D341Med (cell line): ENCODE measurements at places on chromosomes 16 and 17.
A peak's percentile ranks its signal among the peaks of the same experiment; 100 is the strongest.

GRCh38 chr17:3539881-3540540 is 17.6 kb downstream of the TRPV3 start:
- DNase-seq, result peak; percentile 1

GRCh38 chr17:65824901-65825300 is 263.5 kb upstream of the AXIN2 start:
- DNase-seq, result no peak

- DNase-seq, result no peak
Observed at GRCh38 chr17:66533572-66533971, 231.2 kb downstream of the PRKCA start.

DNA sequence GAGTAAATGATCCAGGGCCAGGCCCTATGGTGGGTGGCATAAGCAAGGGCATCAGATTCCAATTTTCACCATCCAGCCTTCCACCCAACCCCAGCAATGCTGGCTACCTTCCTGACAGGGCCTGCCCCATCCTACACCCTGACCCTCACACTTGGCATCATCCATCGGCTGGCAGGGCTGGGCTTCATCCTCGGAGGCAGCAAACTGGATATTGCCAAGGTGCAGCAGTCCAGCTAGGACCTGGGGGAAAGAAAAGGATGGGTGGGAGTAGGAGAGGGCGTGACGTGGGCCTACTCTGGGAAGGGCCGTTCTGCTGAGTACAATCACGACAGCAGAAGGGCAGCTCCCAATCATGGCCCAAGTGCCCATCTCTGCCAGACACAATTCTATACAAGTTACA is 23.5 kb downstream of the MYO19 start:
- peak; percentile 32 for DNase-seq

GRCh38 chr17:75720656-75721462 is at the start of gene ITGB4:
TSS of gene ITGB4 (plus strand) at chr17:75721459. CDS start at chr17:75724704, 3,245 bp downstream.
- DNase-seq, result peak; percentile 81

DNA sequence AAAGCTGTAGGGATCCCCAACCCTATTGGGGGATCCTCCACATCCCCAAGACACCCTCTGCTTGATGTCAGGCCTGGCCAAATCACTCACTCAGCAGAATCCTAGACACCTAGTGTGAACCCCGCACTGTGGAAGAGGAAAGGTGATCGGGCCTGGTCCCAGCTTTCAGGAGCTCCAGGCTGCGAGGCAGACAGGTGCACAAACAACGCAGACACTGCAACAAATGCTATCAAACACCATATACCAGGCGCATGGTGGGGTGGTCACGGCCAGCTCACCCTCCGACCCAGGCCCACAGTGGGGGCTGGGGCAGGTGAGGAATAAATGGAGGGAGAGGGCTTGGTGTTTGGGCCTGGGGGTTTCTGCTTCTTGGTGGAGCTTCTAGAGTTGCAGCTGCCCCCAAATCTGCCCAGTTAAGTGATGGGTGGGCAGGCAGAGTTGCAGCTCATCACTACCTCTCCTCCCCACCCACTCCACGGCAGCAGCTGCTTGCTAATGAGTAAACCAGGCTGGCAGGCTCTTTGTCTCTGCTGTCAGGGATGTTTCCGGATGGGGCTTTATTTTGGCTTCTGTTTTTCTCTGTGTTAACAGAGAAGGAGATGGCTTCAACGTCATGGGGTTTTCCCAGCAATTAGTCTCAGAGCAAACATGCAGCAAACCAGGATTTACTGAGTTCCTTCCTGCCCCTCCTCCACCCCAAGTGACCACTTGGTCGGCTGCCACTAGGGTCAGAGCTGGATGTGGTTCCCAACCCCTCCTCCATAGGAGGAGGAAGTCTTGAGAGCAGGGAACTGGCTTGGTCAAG is 46.6 kb downstream of the PECAM1 start:
- no peak for DNase-seq

GRCh38 chr17:14454746-14455145 is 153.9 kb downstream of the HS3ST3B1 start:
- DNase-seq, result no peak

DNA sequence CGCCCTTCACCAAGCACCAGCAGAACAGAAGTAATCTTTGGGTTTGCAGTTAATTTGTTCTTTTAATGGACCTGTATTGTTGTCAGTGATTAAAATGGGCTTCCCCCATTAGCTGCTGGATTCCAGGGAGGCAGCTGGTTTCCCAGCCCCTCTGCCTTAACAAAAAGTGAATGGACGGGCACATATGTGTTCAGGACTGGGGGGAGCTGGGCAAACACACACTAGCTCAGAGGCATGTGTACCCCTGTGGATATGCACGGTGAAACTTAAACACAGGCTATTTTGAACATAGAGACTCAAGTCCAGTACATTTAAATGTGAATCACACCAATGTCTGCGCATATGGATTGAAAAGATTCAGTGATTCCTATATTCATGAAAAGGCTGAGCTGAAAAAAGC is 25.5 kb upstream of the TMEM132E start:
- DNase-seq, result no peak

- DNase-seq, result peak; percentile 75
Observed at GRCh38 chr16:678858-679813, 1.1 kb upstream of the STUB1 start.

- no peak for DNase-seq
Observed at GRCh38 chr17:3475812-3476610, at the start of gene ASPA. TSS of gene ASPA (plus strand) at chr17:3475997. CDS start at chr17:3476160, 163 bp downstream.

DNA sequence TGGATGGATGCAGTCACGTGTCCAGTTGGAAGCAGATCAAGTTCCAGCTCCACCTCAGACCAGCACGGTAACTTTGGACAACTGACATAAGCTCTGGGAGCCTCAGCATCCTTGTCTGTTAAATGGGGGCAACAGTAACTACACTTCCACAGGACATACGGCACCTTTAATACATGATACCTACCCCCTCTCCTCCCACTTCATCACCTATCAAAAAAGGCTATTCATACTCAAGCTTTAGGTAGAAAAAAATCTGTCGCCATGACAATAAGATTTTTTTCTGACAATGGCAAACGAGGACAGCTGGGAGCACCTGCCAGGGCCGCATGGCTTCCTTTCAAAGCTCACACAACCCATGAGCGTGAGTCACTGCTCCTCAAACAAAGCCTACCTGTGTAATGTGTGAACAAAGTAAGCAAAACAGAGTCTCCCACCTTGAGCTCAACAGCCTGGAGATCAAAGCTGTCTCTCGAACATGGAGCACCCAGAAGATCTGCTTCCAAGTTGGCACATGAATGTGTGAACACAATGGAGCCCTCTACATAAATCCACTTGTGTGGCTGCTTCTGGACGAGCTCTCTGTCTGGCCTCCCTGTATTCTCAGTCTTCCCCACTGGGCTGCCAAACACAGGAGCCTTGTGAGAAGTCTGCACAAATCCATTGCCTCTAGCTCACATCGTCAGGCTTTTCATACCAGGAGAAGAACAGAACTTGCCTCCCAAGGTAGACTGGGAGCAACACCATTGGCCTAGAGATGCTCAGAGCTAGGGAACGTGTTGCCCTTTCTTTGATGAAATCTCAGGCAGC is 459.7 kb downstream of the SOX9 start:
- no peak for DNase-seq

DNA sequence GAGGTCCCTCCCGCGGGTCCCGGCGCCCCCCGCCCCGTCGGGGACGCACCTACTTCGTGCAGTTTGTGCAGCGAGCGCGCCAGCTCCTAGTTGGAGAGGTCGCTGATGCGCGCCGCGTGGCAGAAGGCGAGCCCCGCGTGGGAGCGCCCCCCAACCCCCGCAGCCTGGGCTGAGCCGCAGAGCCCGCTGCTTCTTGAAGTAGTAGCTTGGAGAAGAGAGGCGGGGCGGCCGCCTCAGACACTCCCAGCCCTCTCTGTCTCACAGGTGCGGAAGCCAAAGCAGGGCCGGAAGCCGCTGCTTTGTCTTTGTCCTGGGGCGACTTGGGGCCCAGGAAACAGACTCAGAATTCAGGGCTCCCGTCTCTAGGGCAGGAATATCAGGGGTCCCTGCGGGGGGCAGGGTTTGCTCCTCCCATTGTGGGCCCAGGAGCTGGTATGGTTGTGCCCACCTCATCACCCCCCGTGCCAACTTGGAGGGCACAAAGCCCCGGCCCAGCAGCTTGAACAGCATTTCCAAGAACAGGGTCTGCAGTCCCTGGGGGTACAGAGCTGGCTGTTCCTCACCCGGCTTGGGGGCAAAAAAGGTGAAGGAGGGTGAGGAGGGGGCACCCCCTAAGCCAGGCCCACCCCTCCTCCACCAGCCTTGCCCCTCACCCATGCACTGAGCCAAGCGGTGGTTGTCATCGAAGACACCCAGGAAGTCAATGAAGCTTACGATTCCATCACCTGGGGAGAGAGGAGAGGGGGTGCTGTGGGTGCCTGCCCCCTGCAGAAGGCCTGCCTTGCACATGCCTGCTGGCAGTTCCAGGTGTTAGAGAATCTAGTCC is 13.5 kb downstream of the SPATA32 start:
- DNase-seq, result peak; percentile 87

GRCh38 chr16:14101415-14101814 is 30.3 kb downstream of the MRTFB start:
- DNase-seq, result no peak

- no peak for DNase-seq
Observed at GRCh38 chr17:40903129-40903847, 18.2 kb upstream of the KRT20 start.

- peak; percentile 60 for DNase-seq
Observed at GRCh38 chr16:2019518-2019920, at the start of gene NPW. TSS of gene NPW (plus strand) at chr16:2019785.

DNA sequence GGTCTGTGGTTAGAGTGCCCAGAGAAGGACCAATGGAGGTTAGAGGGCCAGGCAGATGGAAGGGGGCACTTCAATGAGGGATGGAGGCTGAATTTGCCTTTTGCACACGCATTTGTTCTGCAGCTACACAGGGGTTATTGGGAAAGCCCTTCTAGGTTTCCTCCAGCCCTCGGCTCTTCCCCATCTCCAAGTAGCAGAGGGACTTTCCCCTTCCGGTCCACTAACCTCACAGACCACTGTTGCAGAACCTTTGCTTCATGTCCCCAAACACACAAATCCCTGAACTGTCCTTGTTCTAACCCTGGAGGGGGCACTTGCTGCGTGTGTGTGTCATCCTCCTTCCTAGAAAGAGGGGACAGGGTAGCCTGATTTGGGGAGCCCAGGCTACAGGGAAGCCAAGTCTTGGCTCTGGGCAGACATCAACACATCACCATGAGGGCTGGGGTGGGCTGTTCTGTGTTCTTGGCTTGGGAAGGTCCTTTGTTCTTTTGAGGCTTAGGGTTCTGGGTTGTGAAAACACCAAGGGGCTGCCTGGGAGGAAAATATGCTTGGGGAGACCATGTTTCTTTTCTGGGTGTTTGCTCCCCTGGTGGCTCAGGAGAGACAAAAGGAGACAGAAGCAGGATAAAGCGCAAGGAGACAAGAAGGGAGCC is 7.3 kb upstream of the NR1D1 start:
- DNase-seq, result no peak

DNA sequence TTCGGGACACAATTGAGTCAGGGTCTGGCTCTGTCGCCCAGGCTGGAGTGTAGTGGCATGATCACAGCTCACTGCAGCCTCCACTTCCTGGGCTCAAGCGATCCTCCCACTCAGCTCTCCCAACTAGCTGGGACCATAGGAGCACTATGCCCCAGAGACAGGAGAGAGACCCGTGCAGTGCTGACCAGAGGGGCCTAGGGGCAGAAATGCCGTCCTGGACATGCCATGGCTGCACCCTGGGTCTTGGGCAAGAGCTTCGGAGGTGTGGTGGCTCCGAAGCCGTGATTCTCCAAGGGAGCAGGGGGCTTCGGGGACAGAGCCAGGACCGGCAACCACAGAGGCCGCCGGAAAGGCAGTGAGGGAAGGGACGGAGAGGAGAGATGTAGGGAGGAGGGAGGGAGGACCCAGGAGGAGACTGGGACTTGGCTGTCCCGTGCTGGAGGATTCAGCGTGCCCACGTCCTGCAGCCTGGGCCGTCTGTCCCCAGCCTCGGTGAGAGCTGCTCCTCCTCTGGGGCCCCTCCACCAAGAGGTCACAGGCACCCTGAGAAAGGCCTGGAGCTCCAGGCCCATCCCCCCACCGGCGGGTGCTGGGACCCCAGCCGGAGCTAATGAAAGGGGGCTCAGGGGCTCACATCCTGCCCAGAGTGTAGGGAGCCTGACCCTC is 21.9 kb downstream of the TPSD1 start:
- no peak for DNase-seq

GRCh38 chr17:74088285-74088933 is 115.1 kb upstream of the RPL38 start:
- DNase-seq, result no peak

DNA sequence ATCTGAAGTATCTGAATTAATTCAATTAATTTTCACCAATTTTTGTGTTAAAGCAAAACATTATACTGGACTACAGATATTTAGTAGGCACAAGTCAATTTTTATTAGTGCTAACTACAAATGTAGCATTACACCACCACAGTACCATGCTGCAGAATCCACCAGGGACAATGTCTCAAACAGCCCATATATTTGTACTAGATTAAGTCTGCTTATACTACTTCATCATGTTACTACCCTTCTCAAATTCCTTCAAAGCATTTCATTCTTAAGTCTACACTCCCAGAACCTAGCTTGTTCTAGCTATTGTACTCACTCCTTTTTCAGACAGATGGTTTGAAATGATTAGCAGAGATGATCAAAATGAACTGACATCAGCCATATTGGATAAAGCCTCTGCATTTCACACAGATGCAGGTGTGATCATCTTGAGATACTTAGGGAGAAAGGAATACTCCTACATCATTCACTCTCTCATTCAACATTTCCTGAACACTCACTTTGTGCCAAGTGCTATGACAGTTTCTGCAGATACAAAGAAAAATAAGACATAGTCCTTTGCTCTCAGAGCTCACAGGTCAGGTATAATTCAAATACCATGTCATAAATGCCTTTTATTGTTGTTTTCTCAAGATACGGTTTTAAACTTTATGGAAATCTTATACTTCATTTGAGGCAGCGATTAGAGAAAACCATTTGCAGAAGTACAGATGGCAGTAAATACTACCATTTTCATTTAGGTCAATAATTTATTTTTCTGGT is 47.7 kb downstream of the SMURF2 start:
- no peak for DNase-seq

DNA sequence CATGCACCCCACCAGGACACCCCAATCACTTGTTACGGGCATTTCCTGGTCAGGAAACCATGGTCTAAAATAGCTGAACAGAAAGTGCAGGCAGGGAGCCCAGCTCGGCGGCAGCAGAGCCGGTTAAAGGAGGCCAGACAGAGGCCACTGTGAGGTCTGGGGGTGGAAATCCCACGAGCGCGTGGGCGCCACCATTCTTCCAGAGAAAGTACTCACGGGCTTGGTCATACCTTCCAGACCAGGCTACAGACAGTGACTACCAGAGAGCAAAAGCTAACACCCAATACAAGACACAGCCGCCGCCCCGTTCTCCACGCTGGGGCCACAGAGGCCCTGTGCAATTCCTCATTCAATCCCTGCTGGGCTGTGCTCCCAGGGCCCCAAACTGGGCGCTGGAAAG is 11.9 kb downstream of the CEP131 start:
- no peak for DNase-seq

DNA sequence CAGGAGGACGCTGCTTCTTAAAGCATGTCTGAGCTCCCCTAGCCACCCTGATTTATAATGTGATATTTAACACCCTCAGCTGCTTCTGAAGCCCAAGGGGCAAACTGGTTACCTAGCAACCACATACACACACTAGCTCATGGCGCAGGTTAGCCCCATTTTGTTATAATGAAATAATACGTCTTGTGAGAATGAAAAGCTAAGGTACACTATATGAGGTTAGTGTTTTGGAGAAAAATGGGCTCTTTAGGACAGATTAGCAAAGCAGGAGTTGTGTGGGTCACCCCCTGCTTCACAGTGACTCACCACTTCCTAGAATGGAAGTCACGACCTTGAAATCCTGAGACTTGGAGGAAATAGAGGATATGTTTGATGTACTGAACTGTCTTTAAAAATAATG is 404.8 kb upstream of the HSBP1 start:
- DNase-seq, result no peak

GRCh38 chr17:78725448-78726021 is 56.5 kb downstream of the CYTH1 start:
- DNase-seq, result no peak
